Activated T-cell treated with anti-CD3 and anti-CD28 coated beads for 1 hour (primary cell): ENCODE measurements at places on chromosomes 1 and 21.

GRCh38 chr1:5110508-5110907, 456.1 kb downstream of the AJAP1 start:
- no peak for DNase-seq

DNA sequence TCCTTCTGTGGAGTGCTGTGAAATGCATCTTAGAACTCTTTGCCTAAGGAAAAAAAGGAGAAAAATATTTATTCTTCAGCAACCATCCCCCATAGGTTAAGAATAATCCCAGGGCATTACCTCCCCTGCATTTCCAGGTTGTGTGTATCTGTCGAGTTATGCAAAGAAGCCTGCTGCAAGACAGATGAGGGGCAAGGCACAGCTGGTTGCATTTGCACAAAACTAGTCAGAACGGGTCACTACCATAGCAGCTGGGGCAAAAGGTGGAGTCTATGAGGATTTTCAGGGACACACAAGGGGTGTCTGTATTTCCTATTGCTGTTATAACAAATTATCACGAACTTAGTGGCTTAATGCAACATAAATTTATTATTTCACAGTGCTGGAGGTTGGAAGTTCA, 443.4 kb upstream of the C1orf87 start:
- no peak for DNase-seq

GRCh38 chr1:169514566-169515270, 29.0 kb upstream of the SLC19A2 start:
- DNase-seq, result no peak

DNA sequence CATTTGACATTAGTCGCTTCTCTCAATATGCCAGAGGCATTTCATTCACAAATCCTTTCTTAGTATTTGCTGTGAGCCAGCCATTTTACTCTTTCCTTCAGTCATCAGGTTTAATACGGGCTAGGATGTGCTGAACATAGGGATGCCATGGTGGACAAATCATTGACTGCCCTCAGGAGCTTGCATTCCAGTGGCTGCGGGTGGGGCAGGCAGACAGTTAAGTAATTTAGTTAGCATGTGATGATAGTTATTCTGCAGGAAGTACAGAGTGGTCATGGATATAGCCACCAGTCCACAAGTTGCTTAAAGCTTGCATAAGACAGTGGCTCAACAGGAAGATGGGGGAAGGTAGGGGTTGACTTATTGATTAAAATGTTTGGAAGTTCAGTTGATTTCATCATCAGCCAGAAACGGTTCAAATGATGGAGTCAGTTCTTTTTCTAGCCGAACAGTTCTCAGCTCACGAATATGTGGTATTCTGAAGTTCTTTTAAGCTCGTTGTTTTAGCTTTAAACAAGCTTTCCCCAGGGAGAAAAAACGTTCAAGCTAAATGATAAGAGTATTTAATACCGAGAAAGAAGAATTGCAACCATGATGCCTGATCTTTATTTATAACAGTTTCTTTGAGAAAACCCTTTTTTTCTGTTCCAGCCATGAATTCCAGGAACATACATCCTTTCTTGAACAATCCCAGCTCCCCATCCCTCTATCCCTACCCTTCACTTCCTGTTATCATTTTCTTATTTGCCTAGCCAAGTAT, 1.4 kb downstream of the SLC22A15 start:
- DNase-seq, result no peak

DNA sequence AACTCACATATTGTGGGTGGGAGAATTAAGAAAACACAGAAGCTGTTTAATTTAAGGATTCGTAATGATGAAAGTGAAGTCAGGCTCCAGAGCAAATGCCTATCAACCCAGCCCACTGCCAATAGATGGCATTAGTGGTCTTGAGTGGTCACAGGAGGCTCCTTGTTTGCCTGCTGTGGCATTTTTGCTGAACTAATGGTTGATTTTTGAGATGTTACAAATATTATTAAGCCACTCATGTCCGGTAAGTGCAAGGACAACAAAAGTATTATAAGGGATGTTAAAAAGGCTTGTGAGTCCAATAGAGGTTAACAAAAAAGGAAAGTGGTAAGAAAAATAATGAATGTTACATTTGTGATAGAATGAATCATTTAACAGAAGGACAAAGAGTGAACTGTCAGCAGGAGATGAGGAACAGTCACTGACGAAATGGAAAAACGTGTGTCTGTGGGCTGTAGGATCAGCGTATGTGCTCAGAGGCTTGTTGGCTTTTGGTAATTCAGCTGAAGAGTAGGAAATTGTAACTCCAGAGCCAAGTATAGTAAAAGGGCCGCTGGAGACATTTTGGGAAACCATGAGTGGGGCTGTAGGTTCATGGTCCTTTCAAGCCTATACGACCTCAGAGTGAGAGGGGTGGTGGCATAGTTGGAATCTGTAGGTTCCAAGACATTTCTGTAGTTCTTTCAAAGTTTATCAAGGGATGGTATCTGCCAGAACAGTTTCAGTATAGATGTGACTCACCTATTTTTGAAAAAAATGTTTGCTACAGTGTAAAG, 11.2 kb downstream of the SFT2D2 start:
- no peak for DNase-seq

GRCh38 chr1:161502641-161503393, 2.4 kb upstream of the FCGR2A start:
- DNase-seq, result no peak

DNA sequence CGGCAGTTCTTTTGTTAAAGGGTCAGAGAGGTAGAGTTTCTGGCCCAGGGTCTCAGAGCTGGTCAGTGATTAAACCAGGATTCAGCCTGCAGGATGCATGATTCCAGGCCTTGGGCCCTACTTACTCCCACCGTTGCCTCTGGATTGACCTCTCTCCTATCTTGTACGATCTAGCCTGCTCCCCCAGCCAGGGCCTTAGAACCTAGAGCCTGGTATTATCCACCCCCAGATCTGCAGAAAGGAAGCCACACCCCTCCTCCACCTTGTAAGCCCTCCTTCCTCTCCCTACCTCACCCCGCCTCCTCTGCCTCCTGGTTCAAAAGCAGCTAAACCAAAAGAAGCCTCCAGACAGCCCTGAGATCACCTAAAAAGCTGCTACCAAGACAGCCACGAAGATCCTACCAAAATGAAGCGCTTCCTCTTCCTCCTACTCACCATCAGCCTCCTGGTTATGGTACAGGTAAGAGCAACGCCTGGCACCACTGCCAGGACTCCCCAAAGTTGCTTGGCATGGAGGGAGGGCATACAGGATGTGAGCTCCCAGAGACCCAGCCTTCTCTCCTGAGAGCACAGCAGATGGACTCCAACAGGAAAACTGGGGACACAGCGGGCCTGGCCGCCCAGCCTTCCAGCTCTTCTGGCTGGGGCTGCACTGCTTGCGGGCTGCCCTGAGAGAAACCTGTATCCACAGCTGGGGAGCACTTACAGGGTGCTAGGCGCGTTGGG, at the start of gene CD52:
CD52 (plus strand) TSS at position 347 of the 726 bp plus-strand sequence; CDS start at position 407, 60 bp downstream.
- DNase-seq, result peak; percentile 53

DNA sequence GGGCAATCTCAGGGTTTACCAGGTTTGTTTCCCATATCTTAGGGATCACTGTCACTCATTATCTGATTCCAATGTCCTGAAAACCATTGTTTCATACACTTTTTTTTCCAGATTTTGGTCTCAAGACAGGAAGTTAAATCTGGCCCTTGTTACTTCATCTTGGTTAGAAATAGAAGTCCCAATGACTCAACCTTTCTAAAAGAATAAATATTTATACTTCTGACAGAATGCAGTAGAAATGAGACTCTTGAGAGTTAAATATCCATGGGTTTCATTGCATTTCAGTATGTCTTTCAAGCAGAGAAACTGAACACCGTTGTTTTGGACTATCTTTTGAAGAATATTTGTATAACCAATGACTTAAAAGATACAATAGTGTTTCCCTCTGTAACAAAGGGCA, 19.8 kb upstream of the VCAM1 start:
- DNase-seq, result no peak

GRCh38 chr1:186993996-186994395, 165.2 kb downstream of the PLA2G4A start:
- DNase-seq, result no peak

- DNase-seq, result no peak
Measured at GRCh38 chr1:102365071-102365470, 368.3 kb upstream of the OLFM3 start.

DNA sequence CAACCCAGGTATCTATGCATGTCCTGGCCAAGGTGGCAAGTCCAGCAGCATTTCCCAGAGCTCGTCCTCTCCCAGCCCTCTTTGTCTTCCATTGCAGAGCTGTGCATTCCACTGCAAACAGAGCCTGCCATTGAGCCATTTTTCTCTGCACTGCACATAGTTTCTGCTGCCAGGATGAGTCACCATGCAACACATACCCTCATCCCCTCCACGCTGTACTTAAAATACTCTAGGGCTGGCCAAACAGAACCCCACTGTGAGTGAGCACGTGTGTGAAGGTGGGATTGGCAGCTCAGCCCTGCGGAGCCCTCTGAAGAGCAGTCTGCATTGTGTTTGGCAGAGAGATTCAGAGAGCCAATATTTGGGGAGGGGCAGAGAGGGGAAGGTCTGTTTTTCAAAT, 3.9 kb upstream of the ATP1B1 start:
- no peak for DNase-seq

DNA sequence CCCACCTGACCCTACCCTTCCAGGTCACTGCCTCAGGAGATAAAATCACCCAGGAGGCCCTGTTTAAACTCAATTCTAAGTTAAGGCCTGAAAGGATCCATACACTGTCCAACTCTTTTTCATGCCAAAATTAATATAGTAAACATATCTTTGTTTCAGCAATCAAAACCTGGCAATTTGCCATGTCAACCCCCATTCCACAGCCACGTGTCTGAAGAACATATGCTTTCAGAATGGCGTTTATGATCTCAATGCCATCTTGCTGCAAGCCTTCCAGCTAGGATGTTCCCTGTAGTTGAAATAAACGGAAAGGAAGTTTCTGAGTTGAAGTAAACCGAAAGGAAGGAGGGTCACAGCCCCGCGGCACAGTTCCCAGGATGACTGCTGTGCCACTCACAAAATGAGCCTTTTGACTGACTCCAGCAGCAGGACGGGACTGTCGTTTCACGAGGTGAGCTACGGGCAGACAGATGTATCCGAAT, 472.0 kb downstream of the SMYD3 start:
- no peak for DNase-seq

- no peak for DNase-seq
Measured at GRCh38 chr21:26833460-26833939, 11.7 kb downstream of the ADAMTS1 start.

DNA sequence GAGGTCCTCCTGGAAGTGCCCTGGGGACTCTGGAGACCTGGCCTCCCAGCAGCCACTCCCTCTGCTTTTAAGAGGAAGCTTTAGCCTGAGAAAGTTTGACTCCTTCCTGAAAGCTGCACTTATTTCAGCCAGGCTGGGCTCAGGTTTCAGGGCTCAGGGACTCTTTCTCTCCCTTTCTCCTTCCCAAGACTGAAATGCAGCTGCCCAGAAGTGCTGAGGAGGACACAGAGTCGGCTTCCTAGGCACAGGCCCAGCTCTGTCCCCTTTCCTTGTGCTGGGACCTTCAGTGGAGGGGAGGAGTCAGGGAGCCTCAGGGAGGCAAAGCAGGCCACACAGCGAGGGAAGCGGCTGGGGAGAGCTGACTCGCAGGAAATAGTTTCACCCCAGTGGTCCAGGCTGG, 137.3 kb downstream of the NAV1 start:
- no peak for DNase-seq

DNA sequence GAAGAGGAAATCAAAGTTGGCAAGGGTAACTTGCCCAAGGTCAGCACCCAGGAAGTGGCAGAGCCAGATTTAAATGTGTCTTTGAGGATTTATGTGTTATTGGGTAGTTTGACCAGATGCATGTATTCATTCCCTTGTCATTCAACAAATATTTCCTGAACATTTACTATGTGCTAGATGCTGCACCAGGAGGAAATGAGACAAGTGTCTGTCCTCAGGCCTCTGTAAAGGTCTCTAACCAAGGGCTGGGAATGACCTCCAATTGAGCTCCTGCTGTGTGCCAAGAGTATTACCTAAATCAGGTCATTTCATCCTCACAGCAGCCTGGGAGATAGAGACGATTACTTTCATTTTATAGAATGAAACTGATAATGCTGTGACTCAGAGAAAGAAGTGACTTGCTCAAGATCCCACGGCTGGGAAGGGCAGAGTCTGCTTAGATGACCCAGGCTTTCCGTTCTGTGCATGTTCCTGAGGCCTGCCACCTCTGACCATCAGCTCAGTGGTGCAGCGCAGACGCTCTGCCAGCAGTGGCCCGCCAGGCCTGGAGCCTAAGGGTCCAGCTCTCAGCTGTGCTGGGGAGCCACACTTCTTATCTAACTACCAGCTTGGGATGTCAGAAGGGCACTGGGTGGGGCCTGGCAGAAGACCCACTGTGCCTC, 3.5 kb upstream of the TTC22 start:
- no peak for DNase-seq

- no peak for DNase-seq
Measured at GRCh38 chr1:29125237-29125641, 1.5 kb upstream of the TMEM200B start.

DNA sequence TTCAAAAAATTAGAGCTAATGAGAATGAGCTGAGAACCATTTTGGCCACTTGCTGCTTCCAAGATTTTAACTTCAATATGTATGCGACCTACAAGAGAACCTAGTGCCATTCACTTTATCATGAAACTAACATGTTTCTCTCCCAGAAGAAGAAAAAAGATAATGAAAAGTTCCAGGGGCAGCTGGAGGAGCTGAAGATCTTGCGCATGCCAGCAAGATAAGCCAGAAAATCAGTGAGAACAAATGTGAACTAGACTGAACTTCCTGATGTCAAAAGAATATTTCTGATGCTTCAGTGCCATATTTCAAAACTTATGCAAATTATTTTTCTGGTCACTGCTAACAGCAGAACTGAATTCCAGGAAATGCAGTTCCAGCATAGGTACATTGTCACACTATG, 1265.1 kb downstream of the BRINP3 start:
- no peak for DNase-seq

- DNase-seq, result no peak
Measured at GRCh38 chr1:221084681-221085080, 205.4 kb downstream of the HLX start.

GRCh38 chr21:22224261-22224660, 1226.1 kb downstream of the NCAM2 start:
- no peak for DNase-seq

DNA sequence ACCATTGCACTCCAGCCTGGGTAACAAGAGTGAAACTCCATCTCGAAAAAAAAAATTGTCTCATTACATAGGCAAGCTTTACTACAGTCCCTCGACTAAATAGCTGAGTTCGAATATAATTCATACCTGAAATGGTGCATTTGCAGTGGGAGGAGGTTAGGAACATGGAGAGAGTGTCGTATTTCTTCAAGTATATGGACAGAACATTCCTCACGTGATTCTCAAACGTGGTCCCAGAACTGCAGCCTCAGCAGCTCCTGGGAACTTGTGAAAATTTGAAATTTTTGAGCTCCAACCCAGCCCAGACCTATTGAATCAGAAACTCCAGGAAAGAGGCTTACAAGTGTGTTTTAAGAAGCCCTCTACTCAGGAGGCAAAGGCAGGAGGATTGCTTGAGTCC, 7.2 kb downstream of the CDA start:
- DNase-seq, result no peak
